ENCODE measurements at places on chromosomes 6 and 20.
A peak's percentile ranks its signal among the peaks of the same experiment; 100 is the strongest.

GRCh38 chr6:97876711-97877110, 593.7 kb upstream of the MMS22L start:
- no peak for DNase-seq

GRCh38 chr6:3530515-3530914, 73.7 kb upstream of the SLC22A23 start:
- DNase-seq: no peak

DNA sequence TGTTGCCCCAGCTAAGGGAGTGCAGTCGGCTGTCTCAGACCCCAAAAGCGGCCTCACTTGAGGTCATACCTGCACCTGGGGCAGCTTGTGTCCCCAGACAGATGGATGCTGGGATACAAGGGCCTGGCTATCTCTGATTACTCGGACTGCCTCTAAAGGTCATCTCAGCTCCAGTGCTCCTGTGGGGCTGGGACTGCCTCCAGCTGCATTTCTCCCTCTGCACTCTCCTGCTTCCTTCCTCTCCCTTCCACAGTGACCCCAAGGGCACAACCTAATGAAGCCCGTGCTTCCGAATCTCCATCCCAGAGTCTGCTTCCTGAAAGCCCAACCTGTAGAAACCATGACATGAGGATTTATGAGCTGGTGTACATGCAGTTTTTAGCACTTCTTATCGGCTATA, 22.8 kb upstream of the OCSTAMP start:
- DNase-seq: peak; percentile 39

- DNase-seq: no peak
Observed at GRCh38 chr6:51972659-51973058, 114.8 kb downstream of the PKHD1 start.

DNA sequence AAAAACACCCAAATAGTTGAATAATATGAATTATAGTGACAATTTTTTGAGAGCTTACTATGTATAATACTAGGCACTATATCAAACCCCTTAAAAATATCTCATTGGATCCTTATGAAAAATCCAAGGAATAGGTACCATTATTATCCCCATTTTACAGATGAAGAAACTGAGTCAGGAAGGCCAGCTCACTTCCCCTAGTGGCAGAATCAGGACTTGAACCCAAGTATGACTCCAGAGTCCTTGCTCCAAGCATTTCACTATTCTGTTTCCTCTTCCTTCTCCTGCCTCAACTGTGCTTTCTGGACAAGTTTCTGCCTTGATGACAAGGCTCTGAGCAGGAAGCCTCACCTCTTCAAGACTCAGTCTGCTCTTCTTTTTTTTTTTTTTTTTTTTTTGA, 10.8 kb upstream of the PARD6B start:
- DNase-seq: no peak

DNA sequence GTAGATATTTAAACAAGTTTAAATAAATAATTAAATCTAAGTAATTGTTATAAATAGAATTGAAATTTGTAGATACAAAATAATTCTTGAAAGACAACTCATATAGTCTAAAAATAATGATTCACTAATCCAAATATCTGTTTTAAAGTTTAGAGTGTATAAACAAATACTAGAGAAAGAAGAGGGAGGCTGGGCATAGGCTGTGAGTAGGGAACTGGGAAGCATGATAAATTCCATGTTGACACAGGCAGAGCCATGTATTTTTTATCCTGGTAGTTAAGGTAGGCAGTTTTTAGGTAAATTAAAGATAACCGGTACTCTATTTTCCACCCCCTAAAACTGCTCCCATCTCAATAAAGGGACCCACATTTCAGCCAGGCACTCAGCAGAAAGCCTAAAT, 11.7 kb upstream of the RIN2 start:
- DNase-seq: no peak

- DNase-seq: no peak
Observed at GRCh38 chr6:99426451-99426757, 1.3 kb upstream of the PNISR start.

- DNase-seq: no peak
Observed at GRCh38 chr6:106739387-106739786, 110.0 kb downstream of the QRSL1 start.

GRCh38 chr6:6915813-6916547, 191.8 kb upstream of the RREB1 start:
- no peak for DNase-seq

GRCh38 chr20:23050076-23050838, 785 bp upstream of the THBD start:
- no peak for DNase-seq

DNA sequence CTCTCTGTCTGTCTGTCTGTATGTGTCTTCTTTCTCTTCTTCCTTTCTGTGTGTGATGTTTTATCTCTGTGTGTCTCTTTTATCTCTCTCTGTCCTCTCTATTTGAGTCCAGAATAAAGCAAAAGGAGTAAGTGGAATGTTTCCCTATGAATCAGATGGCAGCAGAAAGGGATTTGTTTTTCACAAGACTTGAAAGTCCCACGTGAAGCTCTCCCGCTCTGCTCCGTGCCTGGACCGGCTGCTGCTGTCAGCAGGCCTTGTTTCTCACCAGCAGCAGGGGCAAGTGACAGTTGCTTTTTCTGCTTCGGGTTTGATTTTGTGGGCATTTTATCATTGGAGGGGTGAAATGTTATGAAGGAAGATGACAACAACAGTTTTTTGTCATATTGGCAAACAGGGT, 212.7 kb downstream of the PACRG start:
- no peak for DNase-seq

- DNase-seq: no peak
Observed at GRCh38 chr20:11569163-11569562, 348.5 kb upstream of the BTBD3 start.

GRCh38 chr6:101113468-101114260, 232.5 kb upstream of the ASCC3 start:
- DNase-seq: no peak

DNA sequence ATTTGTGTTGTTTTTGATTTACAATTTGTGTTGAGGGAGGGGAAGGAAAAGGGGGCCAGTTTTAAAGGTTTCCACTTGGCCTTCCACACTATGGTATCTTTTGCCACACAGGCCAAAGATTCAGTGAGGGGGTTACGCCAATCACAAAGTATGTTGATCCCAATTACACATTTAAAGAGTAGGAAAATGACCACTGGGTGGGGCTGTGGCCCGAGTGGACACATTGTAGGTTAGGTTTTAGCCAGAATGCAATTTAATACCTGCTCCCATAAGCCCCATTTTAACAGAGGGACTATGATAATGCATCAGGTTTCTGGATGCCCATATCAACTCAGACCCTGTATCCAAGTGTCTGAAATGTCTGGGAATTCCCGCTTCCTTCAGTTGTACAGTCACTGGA, 15.6 kb downstream of the VGLL2 start:
- no peak for DNase-seq

DNA sequence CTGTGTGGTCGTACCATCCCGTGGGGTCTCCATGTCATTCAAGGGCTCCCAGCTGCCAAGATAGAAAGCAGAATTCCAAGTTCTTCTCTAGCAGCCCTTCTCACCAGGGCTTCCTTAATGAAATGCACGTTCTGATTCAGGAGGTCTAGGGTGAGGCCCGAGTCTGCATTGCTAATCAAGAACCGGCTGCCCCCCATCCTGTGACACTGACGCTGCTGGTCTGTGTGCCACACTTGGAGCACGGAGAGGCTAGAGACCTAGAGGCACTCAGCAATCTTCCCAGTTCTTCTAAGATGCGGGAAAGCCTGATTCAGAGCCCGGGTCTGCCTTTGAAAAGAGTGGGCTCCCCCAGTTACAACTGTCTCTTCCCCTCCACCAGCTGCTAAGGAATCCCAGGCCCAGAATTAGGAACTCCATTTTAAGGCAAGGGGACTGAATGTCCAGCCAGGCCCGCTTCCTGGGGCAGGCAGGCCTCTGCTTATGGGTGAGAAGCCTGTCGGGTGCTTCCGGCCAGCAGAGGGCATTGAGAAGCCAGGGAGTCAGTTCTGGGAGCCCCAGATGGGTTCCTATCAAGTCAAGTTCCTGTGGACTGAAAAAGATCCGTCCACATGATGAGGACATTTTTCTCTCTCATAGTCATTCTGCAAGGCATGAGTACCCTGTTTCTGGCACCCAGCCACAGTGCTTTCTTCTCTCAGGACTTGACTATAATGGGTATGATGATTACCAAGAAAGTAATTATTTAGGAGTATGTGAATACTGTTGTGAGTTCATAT, 69.8 kb upstream of the RIN2 start:
- DNase-seq: no peak

GRCh38 chr6:146871611-146872425, 273.0 kb downstream of the ADGB start:
- no peak for DNase-seq

GRCh38 chr6:140441256-140441655, 1066.8 kb upstream of the CITED2 start:
- DNase-seq: peak; percentile 63

DNA sequence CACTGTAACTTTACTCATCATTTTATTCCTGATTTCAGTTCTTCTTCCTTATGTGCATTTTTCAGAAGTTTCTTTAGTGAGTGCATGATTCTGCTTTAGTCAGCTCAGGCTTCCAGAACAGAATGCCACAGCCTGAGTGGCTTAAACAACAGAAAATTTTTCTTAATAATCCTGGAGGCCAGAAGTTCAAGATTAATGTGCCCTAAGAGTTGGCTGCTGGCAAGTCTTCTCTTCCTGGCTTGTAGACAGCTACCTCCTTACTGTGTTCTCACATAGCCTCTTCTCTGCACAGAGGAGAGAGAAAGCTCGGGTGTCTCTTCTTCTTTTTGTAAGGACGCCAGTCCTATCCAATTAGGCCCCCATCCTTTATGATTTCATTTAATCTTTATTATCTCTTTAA, 443.1 kb upstream of the RGS17 start:
- no peak for DNase-seq

All from renal cortex interstitium (tissue), 15 donors.